ENCODE measurements at places on chromosomes 3 and 15.
A peak's percentile ranks its signal among the peaks of the same experiment; 100 is the strongest.

GRCh38 chr3:18300916-18301315 lies 124.2 kb downstream of the SATB1 start:
- no peak for DNase-seq

GRCh38 chr15:37041042-37041441 lies 59.3 kb downstream of the MEIS2 start:
- no peak for DNase-seq

- no peak for DNase-seq
These were observed 71.7 kb upstream of the TTC14 start for GRCh38 chr3:180530276-180530675.

DNA sequence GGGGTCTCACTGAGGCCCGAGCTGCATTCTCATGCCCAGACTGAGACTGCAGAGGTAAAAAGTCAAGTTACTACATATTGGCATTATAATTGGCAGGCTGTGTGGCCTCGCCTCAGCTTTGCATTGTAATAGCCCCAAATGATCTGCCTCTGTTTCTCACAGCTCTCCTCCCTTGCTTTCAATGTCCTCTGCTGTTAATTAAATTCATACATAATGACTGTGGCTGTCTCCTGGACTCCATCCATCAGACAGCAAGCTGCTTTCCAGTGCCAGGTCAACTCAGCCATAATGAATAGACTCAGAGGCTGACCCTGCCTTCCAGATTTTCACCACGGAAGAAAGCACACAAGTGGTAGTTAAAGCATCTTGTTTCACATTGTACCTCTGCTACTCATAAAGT lies 7.6 kb upstream of the RTP4 start:
- DNase-seq: no peak

- DNase-seq: no peak
These were observed 149.8 kb upstream of the ABI3BP start for GRCh38 chr3:101143012-101143411.

DNA sequence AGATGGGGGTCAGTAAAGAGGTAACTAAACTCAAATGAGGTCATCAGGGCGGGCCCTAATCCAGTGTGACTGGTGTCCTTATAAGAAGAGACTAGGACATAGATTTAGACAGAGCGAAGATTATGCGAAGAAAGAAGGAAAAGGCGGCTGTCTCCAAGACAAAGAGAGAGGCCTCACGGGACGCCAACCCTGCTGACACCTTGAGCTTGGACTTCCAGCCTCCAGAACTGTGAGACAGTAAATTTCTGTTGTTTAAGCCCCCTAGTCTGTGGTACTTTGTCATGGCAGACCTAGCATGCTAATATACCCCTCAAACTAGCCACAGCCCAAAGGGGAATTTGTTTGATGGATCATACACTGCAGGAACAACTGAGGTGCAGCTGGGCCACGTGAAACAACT lies 183.0 kb downstream of the ABHD5 start:
- DNase-seq: no peak

GRCh38 chr3:57673156-57673555 lies 19.7 kb downstream of the DENND6A start:
- no peak for DNase-seq

- DNase-seq: no peak
These were observed 243.0 kb downstream of the CLSTN2 start for GRCh38 chr3:140177943-140178342.

DNA sequence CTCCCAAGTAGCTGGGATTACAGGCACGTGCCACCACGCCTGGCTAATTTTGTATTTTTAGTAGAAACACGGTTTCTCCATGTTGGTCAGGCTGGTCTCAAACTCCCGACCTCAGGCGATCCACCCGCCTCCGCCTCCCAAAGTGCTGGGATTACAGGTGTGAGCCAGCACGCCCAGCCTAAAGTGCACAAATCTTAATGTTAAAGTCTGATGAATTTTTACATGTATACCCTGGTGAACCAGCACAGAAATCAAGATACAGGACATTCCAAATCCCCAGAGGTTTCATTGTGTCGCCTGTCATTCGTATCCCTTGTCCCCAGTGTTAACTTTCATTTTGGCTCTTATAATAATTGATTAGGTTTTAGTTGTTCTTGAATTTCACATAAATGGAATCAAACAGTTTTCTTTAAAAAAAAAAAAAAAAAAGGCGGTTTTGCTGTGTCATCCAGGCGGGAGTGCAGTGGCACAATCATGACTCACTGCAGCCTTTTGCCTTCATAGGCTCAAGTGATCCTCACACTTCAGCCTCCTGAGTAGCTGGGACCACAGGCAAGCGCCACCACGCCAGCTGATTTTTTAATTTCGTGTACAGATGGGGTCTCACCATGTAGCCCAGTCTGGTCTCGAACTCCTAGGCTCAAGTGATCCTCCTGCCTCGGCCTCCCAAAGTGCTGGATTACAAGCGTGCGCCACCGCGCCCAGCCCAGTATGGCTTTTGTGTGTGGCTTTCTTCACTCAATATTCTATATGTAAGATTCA lies 1.5 kb upstream of the TM4SF19 start:
- DNase-seq: no peak

DNA sequence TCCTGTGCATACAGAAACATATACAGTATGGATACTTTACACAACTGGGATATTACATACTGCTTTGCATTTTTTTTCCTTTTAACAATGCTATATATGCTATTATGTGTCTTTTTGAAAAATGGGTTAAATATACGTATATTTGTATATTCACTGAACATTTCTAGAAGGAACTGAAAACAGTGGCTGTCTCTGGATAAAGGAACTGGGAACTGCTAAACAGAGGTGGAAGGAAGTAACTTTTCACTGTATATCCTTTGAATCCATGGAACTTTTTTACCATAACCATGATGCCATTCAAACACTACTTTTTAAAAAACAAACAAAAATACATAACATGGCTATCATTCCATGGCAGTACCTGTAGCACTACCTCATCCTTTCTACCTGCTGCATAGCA lies 1.8 kb downstream of the MTFMT start:
- no peak for DNase-seq

GRCh38 chr3:185927501-185928200 lies 10.2 kb downstream of the TRA2B start:
- no peak for DNase-seq

DNA sequence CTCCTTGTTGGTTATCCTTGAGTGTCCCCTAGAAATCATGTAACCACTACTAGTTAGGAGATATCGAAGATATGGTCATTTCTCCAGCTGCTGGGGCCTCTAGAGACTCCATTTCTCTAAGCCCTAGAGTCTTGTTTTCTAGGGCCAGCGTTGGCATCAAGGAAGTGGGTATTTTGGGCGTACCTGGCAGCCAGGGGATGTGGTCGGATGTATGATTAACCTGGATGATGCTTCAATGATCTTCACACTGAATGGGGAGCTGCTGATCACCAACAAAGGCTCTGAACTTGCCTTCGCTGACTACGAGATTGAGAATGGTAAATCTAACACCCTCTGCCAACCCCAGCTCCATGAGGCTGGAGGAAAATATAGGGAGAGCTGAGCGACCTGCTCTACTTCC lies 325.5 kb downstream of the RYR3 start:
- DNase-seq: no peak

DNA sequence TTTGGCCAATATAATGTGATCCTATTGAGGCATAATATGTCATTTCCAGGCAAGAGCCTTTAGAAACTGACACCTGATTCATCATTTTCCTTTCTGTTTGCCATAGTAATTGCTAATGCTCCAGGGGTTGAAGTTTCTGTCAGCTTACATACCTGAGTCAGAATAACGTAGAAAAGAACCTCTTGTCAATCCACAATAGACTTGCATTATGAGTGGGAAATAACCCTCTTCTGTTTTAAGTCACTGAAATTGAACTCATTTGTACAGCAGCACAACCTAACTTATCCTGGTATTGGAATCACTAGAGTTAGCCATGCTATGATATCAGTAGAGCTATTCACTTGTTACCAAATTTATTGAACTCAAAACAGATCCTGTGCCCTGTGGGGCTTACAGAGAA lies 101.7 kb upstream of the TP63 start:
- DNase-seq: no peak

- no peak for DNase-seq
These were observed 168.4 kb upstream of the ZNF385D start for GRCh38 chr3:21919383-21919782.

DNA sequence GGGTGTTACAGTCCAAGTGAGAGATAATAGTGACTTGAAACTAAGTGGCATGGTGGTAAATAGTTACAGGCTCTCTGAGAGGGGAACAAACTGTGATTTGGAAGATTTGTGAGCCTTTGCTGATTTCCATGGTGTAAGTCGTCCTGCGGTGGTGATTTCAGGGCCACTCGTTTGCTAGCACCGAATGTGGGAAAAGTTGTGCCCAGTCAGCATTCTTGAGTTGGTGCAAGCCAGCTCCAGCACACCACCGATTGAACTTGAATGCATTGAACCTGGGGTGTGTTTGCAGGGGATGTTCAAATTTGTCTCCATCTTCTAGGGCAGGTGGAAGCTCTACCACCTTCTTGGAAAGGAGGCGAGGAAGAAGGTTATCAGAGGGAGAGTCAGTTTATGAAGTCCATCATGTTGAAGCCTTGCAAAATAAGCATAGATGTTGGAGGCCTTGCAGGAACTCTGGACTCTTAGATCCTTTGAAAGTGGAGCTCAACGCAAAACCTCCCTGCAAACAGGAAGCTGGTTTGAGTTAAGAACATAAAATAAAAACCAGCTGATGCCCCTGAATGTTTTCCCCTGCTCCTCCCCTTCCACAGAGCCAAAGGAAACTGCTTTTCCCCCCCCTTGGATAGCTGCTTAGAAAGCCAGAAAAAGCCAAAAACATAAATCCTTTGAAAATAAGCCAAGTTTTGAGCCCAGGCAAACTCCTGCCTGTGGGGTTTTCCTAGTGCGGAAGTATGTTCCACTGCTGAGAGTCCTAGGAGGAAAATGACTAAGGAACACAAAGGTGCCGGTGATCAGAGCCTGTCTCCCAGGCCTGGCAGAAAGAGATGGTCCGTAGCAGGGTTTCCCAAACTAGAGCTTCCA lies 21.9 kb downstream of the MAPKBP1 start:
- no peak for DNase-seq

GRCh38 chr3:37907906-37908305 lies 46.2 kb downstream of the CTDSPL start:
- DNase-seq: no peak

DNA sequence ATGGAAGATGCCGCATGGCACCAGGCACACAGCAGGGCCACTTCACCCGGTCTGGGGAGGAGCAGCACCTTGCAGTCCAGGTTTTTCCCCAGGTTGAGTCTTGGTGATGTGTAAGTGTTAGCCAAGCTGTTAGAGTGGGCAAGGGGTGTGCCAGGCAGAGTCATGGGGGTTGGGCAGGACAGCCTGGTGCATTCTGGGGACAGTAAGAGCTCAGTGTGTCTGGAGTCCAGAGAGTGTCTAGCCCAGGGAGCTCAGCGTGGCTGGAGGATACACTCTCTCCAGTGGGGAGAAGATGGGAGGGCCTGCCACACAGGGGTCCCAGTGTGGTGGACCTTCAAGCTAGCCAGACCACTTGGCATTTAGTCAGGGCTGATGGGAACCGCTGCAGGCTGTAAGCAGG lies 87.4 kb downstream of the AAGAB start:
- no peak for DNase-seq

DNA sequence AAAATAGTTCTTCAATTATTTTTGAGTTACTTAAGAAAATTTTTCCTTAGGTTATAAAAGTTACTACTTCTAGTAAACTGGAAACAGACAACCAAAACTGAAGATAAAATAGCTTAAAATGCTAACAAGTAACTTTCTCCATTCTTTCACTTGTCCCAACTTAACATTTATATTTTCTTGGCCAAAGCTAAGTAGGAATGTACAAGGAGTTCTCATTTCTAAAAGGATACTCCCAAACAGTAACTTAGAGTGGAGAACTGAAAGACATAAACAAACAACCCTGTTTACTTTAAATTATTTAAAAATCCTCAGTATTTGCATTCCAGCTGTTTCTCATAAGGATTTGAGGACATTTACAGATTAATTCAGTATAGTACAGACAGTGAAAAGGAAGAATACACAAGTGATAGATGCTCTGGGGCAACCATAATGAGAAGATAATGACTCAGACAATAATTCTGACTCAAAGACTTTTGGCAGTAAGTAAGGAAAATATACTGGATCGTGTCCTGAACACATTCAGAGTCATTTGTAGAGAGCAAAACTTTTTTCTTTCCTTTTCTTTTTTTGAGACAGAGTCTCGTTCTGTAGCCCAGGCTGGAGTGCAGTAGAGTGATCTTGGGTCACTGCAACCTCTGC lies 29.2 kb upstream of the ANXA2 start:
- no peak for DNase-seq

DNA sequence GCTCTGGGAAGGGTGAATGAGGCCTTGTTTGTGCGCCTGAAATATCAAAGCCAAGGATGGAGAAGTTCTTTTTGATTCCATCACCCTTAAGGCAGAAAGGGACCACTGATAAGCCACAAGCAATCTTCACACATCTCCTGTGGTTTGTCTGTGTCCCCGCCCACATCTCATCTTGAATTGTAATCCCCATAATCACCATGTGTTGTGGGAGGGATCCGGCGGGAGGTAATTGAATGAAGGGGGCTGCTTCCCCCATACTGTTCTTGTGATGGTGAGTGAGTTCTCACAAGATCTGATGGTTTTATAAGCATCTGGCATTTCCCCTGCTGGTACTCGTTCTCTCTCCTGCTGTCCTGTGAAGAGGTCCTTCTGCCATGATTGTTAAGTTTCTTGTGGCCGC lies 329.6 kb upstream of the RGMA start:
- DNase-seq: no peak

GRCh38 chr3:27943106-27943505 lies 221.0 kb upstream of the EOMES start:
- no peak for DNase-seq

DNA sequence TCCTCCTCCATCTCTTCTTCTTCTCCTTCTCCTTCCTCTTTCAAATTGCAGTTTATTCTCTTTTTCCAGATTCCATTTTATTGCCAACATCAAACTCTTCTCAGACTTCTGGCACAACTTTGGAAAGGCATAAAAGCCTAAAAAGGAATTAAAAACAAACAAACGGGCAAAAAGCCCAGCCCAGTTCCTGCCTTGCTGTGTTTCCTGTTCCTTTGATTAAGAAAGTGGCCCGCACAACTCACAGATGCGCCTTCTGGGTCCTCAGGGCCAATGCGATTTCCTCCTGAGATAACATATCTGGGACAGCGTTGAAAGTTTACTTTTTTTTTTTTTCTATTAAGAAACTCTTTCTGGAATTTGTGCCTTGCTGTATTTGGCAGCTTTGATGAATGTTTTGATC lies 158.7 kb upstream of the UBE3A start:
- DNase-seq: no peak

GRCh38 chr3:7346364-7346763 lies 485.4 kb downstream of the GRM7 start:
- no peak for DNase-seq

- no peak for DNase-seq
These were observed 92.7 kb downstream of the UACA start for GRCh38 chr15:70670680-70671079.

- DNase-seq: no peak
These were observed 10.6 kb downstream of the PARP14 start for GRCh38 chr3:122691195-122691594.

- DNase-seq: peak; percentile 97
These were observed 833 bp downstream of the MAN2A2 start for GRCh38 chr15:90903733-90904536.
